Activated T-cell treated with anti-CD3 and anti-CD28 coated beads, Interleukin-2, amount 50 U/mL, for 48 hours (primary cell): ENCODE measurements at places on chromosomes 11 and 22.

GRCh38 chr22:46361826-46362202 lies 26.3 kb downstream of the TRMU start:
- no peak for DNase-seq

DNA sequence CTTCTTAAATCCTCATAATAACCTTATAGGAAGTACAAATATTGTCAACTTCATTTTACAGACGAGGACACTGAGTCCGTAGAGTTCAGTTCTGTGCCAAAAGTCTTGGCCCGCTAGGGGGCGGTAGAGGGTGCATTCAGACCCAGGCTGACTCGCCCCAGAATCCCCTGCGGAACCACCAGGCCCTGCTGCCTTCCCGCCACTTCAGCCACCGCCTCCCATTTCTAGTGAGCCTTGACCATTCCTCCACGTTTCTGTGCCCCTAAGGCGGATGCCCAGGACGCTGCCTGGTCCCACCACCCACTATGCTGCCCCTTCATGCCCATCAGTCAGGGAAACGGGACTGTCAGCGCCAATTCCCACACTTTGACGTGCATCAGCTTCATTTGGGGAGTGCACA lies 19.1 kb downstream of the SYT13 start:
- peak; percentile 55 for DNase-seq

DNA sequence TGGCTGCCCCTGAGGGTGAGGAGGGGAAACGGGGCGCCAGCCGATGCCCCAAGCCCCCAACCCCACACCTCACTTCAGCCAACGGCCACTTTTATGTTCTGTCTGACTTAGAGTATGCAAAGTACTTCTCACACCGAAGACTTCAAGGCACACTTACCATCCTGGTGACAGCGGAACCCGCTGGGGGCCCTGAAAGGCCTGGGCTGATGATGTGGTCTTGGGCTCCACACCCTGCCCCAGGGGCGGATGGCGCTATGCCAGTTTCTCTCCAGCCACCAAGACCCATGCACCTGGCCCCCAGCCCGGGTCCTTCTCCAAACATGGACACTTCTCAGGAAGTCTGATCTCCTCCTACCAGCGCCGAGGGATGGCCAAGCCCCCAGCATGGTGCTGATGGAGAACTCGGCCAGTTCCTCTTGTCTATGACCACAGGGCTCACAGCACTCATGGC lies 175.4 kb downstream of the CTTN start:
- no peak for DNase-seq

DNA sequence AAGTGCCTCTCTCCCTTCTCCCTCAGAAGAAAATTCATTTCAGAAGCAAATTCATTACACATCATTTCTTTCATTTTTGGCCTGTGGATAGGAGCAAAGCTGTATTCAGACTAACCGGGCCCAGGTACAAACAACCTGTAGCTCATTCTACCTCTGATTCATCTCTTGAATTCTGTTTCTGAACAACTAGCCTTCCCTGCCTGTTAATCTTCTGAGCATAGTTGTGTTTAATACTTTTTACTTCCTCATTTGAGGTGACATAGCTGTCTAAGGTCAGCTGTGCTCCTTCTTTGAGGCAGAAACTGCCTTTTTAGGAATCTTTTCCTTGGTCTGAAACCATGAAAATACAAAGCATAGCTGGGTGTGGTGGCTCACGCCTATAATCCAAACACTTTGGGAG lies 12.6 kb upstream of the IL18BP start:
- no peak for DNase-seq

GRCh38 chr22:27930331-27931060 lies 11.4 kb upstream of the PITPNB start:
- no peak for DNase-seq

GRCh38 chr11:2301631-2302305 lies at the start of the genes C11orf21 and TSPAN32:
Gene C11orf21 (minus strand): TSS chr11:2301918. CDS start chr11:2301808, 110 bp downstream.
Gene TSPAN32 (plus strand): TSS chr11:2302013. CDS start chr11:2302150, 137 bp downstream.
- peak; percentile 67 for DNase-seq

DNA sequence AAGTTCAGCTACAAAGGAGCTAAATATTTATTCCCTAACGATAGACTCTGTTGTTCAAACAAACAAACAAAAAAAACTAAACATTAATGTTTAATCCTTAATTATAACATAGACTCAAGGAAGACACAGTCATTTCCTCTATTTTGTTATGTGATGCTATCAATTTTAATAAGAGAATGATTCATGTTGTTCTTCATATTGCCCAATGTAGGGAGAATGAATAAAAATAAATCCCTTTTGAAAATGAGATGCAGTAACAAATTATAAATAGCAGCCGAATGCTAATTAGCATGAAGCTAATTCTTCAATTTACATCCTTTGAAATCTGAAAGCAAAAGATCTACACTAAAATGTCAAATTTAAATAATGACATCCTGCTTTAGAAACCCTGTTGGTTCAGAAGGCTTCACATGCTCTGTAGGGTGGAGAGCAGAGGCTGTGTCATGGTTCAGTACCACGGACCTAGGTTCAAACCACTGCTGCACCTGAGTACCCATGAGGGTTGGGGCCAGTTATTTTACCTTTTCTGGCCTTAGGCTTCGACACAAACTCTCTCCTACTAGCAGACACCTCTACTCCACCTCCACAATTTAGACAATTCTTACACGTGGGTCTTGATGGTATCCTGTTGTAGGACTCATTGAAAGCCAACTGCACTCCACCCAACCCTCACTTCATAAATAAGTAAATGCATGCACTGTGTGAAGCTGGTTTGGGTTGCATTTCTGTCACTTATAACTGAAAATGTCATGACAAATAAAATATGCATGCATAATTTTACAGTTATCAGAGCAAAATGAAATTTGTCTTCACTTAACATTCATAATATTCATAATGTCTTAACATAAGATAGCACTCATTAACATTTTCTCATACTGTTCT lies 89.0 kb downstream of the RRAS2 start:
- no peak for DNase-seq

- DNase-seq, result no peak
These were observed 132.4 kb upstream of the ZC3H12C start for GRCh38 chr11:109960831-109961230.

- no peak for DNase-seq
These were observed 8.8 kb downstream of the RBM14 start for GRCh38 chr11:66625041-66625751.

GRCh38 chr11:612961-613300 lies 2.8 kb downstream of the IRF7 start:
- DNase-seq, result no peak

GRCh38 chr11:65448418-65449105 lies 26.0 kb downstream of the NEAT1 start:
- no peak for DNase-seq

GRCh38 chr11:74877132-74877531 lies 71.8 kb downstream of the XRRA1 start:
- no peak for DNase-seq
